Activated CD4-positive, alpha-beta memory T cell treated with anti-CD3 and anti-CD28 coated beads, Interleukin-2, amount 10 ng/mL, durations not matched to agents 7 days and 5 days (primary cell): ENCODE measurements at places on chromosomes 13 and 19. TPM values are rescaled to one million over a fixed set of nuclear protein-coding genes. Genes with fewer than 3 reads are reported as not detected.

GRCh38 chr13:34174671-34175145 lies 356.8 kb downstream of the RFC3 start:
- no peak for DNase-seq

- DNase-seq, result no peak
Observed at GRCh38 chr13:55402870-55403269, 1737.8 kb upstream of the PRR20A start.

GRCh38 chr13:85729296-85729695 lies 69.9 kb downstream of the SLITRK6 start:
- no peak for DNase-seq

DNA sequence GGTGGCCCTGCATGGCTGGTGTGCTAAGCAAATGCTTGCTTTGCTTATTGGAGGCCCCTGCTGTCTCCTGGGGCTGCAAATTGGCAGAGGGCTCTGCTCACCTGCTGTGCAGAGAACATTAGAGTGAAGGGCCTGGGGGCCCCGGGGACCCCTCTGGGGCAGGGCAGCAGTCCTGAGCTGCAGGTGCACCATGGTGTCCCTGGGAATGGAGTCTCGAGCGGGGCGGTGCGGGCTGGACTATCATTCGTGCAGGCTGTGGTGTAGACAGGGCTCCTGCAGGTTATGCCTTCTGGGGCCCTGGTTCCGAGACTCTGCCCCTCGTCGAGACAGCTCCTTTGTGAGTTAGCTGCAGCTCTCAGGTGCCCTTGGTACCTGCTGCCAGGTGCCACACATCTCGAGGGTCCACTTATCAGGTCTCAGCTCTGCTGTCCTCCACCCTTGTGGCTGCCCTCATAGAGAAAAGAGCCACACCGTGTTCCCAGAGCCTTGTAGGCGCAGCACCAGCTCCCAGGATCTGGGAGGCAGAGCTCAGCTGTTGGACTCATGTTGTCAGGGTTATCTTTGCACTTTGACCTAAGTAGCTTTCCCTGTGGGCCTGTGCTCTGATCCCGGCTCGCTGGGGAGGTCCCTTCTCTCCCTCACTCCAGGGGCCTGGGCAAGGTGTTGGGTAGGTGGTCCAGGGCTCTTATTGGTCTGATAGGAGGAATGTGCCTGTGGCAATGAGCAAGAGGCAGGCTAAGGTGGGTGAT lies 58.0 kb upstream of the ZNF536 start:
- no peak for DNase-seq

- no peak for DNase-seq
Observed at GRCh38 chr13:24925318-24926231, 161.6 kb downstream of the RNF17 start.

DNA sequence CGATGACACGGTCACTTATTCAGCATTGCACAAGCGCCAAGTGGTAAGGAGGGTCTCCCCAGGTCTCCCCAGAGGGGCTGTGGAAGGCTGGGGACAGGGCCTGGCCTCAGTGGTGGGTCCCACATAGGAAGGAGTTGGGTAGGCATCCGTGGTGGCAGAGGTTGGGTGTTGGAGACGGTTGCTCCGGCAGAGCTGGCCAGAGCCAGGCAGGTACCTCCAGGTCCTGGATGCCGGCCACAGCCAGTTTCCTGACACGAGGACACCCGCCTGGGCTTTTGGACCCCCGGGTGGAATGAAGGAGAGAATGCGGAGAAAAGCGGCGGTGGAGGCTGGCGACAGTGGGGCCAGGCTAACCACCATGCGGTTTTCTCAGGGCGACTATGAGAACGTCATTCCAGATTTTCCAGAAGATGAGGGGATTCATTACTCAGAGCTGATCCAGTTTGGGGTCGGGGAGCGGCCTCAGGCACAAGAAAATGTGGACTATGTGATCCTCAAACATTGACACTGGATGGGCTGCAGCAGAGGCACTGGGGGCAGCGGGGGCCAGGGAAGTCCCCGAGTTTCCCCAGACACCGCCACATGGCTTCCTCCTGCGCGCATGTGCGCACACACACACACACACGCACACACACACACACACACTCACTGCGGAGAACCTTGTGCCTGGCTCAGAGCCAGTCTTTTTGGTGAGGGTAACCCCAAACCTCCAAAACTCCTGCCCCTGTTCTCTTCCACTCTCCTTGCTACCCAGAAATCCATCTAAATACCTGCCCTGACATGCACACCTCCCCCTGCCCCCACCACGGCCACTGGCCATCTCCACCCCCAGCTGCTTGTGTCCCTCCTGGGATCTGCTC lies 1.3 kb upstream of the FFAR1 start:
- peak; percentile 62 for DNase-seq

- no peak for DNase-seq
Observed at GRCh38 chr13:100773429-100773828, 98.8 kb upstream of the TMTC4 start.

DNA sequence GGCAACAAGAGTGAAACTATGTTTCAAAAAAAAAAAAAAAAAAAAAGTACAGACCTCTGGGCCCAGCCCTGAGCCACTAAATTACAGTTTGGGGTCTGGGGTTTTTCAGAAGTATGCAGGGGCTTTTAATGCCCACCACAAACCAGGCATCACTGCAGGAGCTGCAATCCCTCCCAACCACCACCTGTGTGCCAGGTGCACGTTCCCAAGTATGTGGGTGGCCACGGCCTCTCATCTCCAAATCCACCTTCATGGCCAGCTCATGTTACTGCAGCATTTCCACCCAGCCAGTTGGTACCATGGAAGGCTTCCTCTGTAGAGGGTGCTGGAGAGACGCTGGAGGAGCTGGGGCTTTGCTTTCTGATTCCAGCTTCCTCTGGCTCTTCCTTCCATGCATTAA lies 26.5 kb downstream of the CEP89 start:
- no peak for DNase-seq

- DNase-seq, result no peak
Observed at GRCh38 chr19:10826846-10827245, 9.2 kb downstream of the TMED1 start.

- no peak for DNase-seq
Observed at GRCh38 chr19:10812196-10812595, 23.8 kb downstream of the TMED1 start.

GRCh38 chr19:38149661-38150061 lies 74.4 kb downstream of the DPF1 start:
- no peak for DNase-seq

- no peak for DNase-seq
Observed at GRCh38 chr13:42543215-42543797, 30.6 kb upstream of the TNFSF11 start.

- no peak for DNase-seq
Observed at GRCh38 chr19:57282011-57282643, 1.8 kb downstream of the ZNF460 start.

- no peak for DNase-seq
Observed at GRCh38 chr13:85509512-85509911, 289.7 kb downstream of the SLITRK6 start.

DNA sequence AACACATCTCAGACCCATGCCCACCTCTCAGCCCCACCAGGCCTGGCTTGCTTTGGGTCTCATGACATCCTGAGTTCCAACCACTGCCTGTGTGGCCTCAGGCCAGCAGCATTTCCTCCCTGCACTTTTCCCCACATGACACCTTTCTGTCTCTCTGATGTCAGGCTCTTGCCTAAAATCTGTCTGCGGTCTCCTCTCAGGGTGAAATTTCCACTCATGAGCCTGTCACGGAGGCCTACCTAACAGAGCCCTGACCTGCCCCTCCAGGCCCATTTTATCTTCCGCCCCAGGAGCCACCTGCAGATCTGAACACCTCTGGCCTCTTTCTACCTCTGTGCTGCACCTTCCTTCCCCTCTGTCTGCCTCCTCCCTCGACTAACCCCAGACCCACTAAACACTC lies 93.5 kb downstream of the ZDHHC20 start:
- no peak for DNase-seq

DNA sequence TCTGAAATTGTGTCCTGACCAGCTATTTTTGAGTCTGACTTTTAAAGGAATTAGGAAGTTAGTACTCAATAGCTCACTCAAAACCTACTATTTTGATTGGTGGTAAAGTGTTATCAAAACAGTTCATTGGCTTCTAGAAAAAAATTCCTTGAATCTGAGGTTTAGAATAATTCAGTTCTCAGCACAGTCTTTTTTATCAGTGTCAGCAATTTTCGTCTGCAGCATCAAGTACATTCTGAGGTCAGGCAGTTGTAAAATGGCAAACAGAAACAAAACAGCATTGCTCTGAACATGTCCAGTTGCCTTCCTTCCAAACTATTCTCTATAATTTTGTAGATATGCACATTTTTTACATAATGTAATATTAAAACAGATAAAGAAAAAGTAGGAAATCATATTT lies 1644.1 kb downstream of the SLITRK5 start:
- no peak for DNase-seq

DNA sequence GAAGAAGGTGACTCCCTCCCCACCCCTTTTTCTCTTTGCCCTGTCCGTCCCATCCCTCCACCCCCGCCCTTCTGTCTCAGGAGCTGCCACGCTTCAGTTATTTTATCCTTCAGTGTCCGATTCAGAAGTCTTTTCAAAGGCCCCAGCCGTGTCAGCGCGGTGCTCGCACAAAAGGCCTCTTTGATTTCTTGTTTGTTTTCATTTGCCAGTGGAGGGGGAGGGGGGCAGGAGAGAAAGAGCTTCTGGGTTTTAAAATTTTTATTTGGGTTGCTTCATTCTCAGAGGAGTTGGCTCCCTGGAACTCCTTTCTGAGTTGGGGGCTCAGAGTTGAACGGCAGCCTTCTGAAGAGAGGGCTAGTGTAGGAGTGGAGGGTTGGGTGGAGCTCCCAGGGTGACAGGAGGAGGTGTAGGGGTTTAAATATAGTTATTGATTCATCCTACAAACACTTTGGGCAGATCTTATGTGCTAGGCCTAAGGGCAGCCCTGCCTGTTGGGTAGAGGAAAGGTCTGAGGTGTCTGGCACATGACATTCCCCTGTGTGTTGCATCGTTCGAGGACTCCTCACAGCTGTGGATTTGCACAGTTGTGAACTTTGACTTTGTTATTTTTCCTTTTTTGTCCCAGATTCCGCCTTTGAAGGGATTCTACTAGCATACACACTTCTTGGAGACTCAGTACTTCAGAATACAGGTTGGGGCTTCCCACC lies 36.8 kb downstream of the NFIX start:
- no peak for DNase-seq

DNA sequence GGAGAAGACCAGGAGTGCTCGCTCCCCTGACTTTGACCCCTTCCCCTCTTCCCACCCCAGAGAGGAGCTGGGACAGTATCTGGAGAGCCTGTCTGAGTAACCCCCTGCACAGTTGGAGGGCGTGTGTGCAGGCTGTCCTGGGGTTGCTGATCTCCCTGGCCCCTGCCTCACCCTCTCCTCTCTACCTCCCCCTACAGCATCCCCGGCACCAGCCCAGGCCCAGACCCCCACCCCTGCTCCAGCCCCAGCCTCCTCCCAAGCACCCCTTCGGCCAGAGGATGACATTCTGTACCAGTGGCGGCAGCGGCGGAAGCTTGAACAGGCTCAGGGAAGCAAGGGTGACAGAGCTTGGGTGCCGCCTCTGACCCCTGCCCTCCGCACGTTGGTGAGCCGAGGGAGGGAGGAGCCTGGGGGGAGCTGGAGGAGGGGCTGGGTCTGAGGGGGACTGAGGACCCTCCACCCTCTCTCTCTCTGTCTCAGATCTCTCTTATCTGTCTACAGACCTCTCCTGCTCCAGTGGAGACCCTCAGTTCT lies 8.7 kb downstream of the PROSER3 start:
- no peak for DNase-seq

DNA sequence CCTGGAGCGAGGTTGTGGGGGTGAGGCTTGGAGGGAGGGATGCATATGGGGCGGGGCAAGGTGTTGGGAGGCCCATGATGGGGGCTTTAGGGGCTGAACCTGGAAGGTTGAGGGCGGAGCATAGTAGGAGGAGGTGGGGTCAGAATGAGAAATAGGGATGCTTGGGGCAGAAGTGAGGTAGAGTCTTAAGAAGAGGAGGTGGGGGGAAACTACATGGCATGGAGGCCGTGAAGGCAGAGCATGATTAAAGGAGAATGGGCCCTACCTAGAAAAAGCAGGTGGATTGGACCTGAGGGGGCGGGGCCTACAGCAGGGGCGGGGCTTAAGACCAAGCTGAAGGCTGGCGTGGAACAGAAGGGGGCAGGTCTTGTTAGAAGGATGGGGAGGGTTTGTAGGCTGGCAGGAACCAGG lies 799 bp downstream of the NR1H2 start:
- peak; percentile 60 for DNase-seq

- DNase-seq, result peak; percentile 64
Observed at GRCh38 chr19:8505680-8506401, 3.4 kb upstream of the PRAM1 start.

GRCh38 chr13:76160961-76161925 lies 525.1 kb downstream of the LMO7 start:
- no peak for DNase-seq

- DNase-seq, result no peak
Observed at GRCh38 chr13:77079902-77080413, 53.0 kb upstream of the FBXL3 start.

DNA sequence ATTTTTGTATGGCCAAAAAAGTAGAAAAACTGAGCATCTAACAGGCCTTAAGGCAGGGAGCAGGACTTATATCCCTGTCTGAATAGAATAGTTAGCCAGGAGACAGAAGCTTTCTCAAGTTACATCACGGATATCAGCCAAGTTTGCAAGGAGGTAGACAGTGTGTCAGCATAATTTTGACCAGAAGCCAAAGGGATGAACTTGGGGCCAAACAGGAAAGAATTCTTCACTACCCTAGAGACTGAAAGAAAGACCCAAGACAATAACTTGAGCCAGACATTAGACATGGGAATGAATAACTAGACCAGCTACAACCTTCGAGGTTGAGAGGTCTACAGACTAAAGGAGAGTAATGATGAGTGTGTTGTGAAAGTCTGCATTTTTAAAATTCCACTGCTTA lies 48.1 kb upstream of the PCDH9 start:
- DNase-seq, result no peak

- no peak for DNase-seq
Observed at GRCh38 chr13:20124303-20124702, 36.5 kb downstream of the GJA3 start.

DNA sequence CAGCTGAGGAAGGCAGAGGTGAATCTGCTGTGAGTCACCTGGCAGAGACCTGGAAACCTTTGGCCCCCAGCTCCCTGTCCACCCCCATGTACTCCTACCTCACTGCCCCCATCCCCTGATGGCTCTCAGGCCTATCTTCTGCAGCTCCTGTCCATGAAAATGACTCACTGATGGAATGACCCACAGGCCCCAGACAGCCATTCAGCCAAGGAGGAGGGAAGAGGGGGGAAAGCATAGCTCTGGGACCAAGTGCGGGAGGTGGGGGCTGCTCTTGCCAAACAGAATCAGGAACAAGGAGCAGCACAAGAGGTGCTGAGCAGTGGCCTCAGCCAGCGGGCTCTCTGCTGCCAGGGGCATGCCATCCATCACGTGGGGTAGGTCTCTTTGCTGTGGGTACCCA lies 111.4 kb upstream of the C1QTNF9B start:
- no peak for DNase-seq

GRCh38 chr13:50128428-50128931 lies 113.2 kb downstream of the KCNRG start:
- DNase-seq, result peak; percentile 32

FFAR1 gene
- total RNA-seq, result not detected

ZNF829 gene
- 4.3 TPM for total RNA-seq

SHANK1 gene
- not detected for total RNA-seq

TRIP10 gene
- 19.5 TPM for total RNA-seq

PSG1 gene
- total RNA-seq, result not detected

NPAS1 gene
- total RNA-seq, result 0.48 TPM

FUT1 gene
- total RNA-seq, result 0.45 TPM

SIGLEC14 gene
- not detected for total RNA-seq

ZNF227 gene
- 26.9 TPM for total RNA-seq

SDHAF1 gene
- 18.3 TPM for total RNA-seq

KLC3 gene
- not detected for total RNA-seq

ITPKC gene
- total RNA-seq, result 6.6 TPM

TMC4 gene
- 3.2 TPM for total RNA-seq

ZNF136 gene
- 11.0 TPM for total RNA-seq
